Transverse colon (tissue), 4 donors: ENCODE measurements at places on chromosomes 1 and 21. TPM values are rescaled to one million over a fixed set of nuclear protein-coding genes. Genes with fewer than 3 reads are reported as not detected.

GRCh38 chr1:182301026-182301436 is 90.6 kb downstream of the GLUL start:
- no peak overlapping the region for H3K4me3 ChIP-seq
- H3K27ac ChIP-seq, result no peak overlapping the region
- no peaks in the 10 kb centered on the region for H3K36me3 ChIP-seq
- no peak for DNase-seq
- peaks cover 34% of the 10 kb centered on the region for H3K4me1 ChIP-seq
- no peaks in the 10 kb centered on the region for H3K27me3 ChIP-seq

GRCh38 chr21:25956993-25957714 is 213.4 kb downstream of the APP start:
- DNase-seq, result no peak
- H3K4me1 ChIP-seq, result no peaks in the 10 kb centered on the region
- H3K36me3 ChIP-seq, result peaks cover 5% of the 10 kb centered on the region
- H3K4me3 ChIP-seq, result no peak overlapping the region
- no peaks in the 10 kb centered on the region for H3K27me3 ChIP-seq

- H3K36me3 ChIP-seq, result no peaks in the 10 kb centered on the region
- DNase-seq, result no peak
- peaks cover 15% of the 10 kb centered on the region for H3K4me1 ChIP-seq
- H3K27ac ChIP-seq, result peak overlapping the region; percentile 64
These were observed 4.0 kb upstream of the HSD3B2 start for GRCh38 chr1:119410961-119411360.

DNA sequence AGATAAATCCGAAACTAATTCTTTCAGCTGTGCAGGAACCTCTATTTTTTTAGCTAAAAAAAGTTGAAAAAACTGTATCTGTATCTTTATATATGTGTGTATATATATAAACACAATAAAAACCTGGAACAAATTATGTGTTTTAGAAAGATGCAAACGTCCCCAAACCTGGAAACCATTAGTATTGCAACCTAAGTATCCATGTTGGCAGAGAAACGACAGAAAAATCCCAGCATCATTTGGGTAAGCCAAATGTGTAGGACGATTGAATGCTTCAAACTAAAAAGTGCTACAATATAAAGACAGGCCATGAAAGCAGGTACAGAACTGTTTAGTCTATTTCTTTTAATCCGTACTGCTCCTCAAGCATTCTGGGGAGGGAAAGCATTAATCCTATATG is 87.9 kb downstream of the AHCTF1 start:
- DNase-seq, result no peak
- no peaks in the 10 kb centered on the region for H3K27me3 ChIP-seq
- H3K36me3 ChIP-seq, result peaks cover 47% of the 10 kb centered on the region
- H3K4me1 ChIP-seq, result no peaks in the 10 kb centered on the region
- H3K4me3 ChIP-seq, result no peak overlapping the region

DNA sequence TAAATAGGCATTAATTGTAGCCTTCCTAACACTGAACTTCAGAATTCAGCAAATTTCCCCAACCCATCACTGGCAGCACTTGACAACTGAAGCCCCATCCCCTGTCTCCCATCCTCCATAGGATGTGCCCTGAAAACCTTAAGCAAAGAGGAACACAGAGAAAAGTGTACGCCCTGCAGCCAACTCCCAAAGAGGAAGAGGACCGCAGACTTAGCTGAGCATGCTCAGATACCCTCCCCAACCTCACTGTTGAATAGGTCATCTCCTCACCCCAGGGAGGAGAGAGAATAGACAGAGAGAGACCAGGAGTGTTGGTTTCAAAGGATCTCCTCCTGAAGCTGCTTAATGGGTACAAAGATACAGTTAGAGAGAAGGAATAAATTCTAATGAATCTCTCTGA is 50.5 kb downstream of the CD2 start:
- no peak overlapping the region for H3K27ac ChIP-seq
- DNase-seq, result no peak
- no peak overlapping the region for H3K4me3 ChIP-seq
- H3K4me1 ChIP-seq, result no peaks in the 10 kb centered on the region
- H3K27me3 ChIP-seq, result no peaks in the 10 kb centered on the region
- H3K36me3 ChIP-seq, result no peaks in the 10 kb centered on the region

GRCh38 chr1:107523736-107524135 is 382.9 kb downstream of the NTNG1 start:
- no peaks in the 10 kb centered on the region for H3K36me3 ChIP-seq
- no peaks in the 10 kb centered on the region for H3K27me3 ChIP-seq
- no peak overlapping the region for H3K4me3 ChIP-seq
- H3K4me1 ChIP-seq, result no peaks in the 10 kb centered on the region

DNA sequence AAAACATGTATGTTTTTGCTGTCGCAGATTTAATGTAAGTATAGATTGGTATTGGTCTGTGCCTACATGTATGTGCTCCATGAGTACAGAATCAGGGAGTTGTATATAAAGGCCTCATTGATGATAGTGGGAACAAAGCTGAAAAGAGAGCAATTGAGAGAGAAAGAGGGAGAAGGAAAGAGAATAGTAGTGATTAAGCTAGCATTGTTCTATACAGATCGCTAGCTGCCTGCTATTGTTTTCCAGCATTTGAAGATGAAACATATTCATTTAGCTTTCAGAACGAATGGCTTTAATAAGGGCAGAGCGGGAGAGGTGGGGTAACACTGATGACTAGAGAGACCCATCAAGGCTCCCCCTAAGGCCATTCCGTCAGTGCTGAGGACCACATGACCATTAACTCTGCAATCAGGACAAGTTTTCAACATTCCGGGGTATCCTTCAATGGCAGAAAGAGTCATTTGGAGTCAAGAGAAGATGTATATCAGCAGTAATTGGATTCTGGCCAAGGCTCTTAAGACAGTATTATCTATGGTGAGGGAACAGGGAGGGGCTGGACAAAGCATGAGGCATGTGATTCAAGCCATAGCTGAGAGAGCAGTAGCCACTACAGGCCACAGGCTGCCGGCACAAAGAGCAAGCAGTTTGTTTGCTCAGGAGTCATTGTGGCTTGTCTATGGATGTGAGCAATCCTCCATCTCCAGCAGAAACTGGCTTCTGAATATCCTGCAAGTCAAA is 176.5 kb downstream of the PBX1 start:
- H3K27ac ChIP-seq, result no peak overlapping the region
- no peaks in the 10 kb centered on the region for H3K27me3 ChIP-seq
- H3K4me1 ChIP-seq, result peaks cover 6% of the 10 kb centered on the region
- no peak overlapping the region for H3K4me3 ChIP-seq
- DNase-seq, result no peak

- H3K36me3 ChIP-seq, result no peaks in the 10 kb centered on the region
- H3K27me3 ChIP-seq, result peaks cover 3% of the 10 kb centered on the region
- no peak for DNase-seq
These were observed 270.2 kb upstream of the CSF3R start for GRCh38 chr1:36752891-36753361.

DNA sequence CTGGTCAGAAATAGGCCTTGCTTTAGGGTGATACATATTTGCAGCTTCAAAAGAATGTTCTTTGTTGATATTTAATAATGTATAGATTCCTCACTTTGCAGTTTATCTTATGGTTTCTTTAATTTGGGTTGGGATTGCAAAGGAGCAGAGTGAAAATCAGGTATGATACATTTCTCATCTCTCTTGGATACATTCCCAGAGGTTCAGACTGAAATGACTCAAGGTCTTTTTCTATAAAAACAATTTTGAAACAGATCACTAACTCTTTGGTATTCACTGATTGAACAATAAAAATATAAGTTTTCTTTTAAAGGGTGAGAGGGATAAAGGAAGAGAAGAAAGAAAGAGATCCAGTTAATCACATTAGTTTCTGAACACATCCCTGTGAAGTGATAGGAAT is 606.5 kb upstream of the CAMK1G start:
- no peaks in the 10 kb centered on the region for H3K36me3 ChIP-seq
- H3K4me3 ChIP-seq, result no peak overlapping the region
- H3K4me1 ChIP-seq, result no peaks in the 10 kb centered on the region

DNA sequence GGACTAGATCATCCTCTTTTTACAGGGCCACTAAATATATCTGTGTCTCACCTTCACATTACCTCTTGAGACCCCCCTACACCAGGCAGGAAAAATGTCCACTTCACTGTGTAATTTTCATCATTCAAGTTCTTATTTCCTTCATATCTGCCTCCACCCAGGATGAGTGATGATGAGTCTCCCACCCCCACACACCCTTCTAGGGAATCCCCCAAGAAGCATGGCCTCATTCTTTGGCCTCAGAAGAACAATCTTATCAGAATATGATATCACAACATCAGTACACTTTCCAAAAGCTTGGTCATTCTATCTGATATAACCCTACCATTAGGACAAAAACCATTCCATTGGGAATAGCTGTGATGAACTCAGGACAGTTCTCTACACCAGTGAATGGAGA is 170.3 kb upstream of the DUSP10 start:
- no peaks in the 10 kb centered on the region for H3K27me3 ChIP-seq
- no peaks in the 10 kb centered on the region for H3K36me3 ChIP-seq
- no peak overlapping the region for H3K4me3 ChIP-seq

- H3K27ac ChIP-seq, result no peak overlapping the region
- DNase-seq, result no peak
- H3K4me1 ChIP-seq, result no peaks in the 10 kb centered on the region
- no peak overlapping the region for H3K4me3 ChIP-seq
These were observed 22.4 kb downstream of the ESRRG start for GRCh38 chr1:216700779-216701178.

DNA sequence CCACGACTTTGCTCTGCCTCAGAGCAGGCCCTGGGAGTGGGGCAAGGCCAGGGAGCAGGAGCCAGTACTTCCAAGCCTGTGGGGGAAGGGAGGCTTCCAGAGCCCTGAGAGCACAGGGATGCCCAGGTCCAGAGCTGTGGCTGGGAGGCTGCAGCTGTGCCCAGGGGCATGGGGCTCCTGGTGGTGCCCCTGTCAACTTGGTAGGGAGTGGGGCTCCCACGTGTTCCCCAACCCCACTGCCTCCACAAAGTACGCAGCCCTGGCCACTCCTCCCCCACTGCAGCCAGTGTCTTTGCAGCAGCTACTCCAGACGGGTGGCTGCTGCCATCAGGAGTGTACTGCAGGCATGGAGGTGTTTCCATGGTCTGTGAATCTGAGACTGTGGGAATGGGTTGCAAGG is 294.1 kb upstream of the SNX7 start:
- no peaks in the 10 kb centered on the region for H3K36me3 ChIP-seq
- DNase-seq, result no peak
- H3K4me1 ChIP-seq, result no peaks in the 10 kb centered on the region
- no peak overlapping the region for H3K27ac ChIP-seq
- H3K27me3 ChIP-seq, result no peaks in the 10 kb centered on the region
- no peak overlapping the region for H3K4me3 ChIP-seq

DNA sequence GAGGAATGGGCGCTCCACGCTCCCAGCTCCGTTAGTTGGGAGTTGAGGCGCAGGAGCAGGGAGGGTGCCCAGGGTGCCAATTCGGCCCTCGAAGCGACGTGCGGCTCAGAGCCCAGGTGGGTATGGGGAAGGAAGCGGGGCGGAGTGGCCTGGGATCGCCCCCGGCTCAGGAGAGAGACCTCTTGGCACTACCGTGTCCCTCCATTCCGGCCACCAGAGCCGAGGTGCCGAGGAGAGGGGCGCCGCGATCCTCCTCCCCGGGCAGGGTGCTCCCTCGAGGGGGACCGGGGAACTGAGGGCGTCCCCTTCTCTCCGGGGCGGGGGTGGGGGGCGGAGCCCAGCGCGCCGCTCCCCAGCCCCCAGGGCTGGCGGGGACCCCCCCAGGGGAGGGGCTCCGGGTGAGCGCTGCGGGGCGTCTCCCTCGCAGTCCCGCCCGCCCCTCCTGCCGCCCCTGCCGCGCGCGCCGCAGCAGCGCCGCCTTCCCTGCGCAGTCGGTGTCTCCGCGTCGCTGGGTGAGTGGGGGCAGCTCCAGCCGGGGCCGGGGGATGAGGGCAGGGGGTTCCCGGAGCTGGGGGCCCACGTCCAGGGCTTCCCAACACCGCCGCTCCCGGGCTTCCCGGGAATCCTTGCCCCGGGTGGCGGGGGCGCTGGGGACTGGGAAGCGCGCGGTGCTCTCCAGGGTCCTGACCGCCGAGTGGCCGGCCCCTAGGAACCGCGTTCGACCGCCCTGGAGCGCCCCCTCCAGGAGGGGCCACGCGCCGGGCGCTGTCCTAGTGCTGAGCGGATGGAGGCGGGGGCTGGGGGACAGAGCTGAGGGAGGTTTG is at the start of gene HPCA:
HPCA (plus strand) TSS at position 488 of the 824 bp plus-strand sequence. CDS start 2,408 bp downstream, outside the sequence.
- peaks cover 5% of the 10 kb centered on the region for H3K4me1 ChIP-seq
- peaks cover 62% of the 10 kb centered on the region for H3K27me3 ChIP-seq
- no peak within 1 kb of the TSS for H3K4me3 ChIP-seq
- no peaks in the 10 kb centered on the region for H3K36me3 ChIP-seq
- DNase-seq, result peak; percentile 72

DNA sequence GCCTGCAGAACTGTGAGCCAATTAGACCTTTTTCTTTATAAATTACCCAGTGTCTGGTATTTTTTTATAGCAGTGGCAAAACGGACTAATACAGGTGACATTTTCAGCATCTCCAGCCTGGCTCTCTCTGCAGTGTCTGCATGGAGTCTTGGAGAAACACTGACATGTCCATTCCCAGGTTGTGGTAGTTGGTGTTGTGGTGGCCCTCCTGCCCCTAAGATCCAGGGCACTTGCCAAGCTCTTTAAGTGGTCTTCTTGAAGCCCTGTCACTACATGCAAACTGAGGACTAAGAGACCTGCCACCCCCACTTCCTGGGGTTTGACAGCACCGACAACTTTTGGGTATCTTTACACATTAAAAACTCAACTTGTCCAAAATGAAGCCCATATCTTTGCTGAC is 419.4 kb downstream of the NPHP4 start:
- no peaks in the 10 kb centered on the region for H3K27me3 ChIP-seq
- H3K36me3 ChIP-seq, result no peaks in the 10 kb centered on the region
- no peak overlapping the region for H3K4me3 ChIP-seq
- H3K4me1 ChIP-seq, result no peaks in the 10 kb centered on the region

- H3K27me3 ChIP-seq, result no peaks in the 10 kb centered on the region
- no peaks in the 10 kb centered on the region for H3K36me3 ChIP-seq
- no peak for DNase-seq
These were observed 211.6 kb downstream of the LRRC40 start for GRCh38 chr1:69993810-69994209.

DNA sequence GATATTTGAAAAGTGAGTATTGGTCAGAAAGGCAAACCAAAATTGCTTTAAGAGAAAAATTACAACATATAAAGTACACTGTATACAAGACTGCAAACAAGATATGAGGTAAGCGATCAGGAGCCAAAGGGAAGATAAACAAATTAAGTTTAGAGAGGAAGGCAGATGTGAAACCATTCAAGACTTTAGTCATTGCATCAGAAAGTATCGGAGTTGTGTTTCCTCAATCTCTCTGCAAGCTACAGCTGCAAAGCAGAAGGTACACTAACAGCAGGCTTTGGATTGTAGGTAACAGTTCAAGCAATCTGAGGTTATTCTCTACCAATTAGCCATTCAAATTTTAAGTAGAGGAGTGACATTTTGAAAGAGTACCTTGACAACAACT is 21.3 kb upstream of the TLCD4 start:
- peak overlapping the region; percentile 73 for H3K27ac ChIP-seq
- H3K4me3 ChIP-seq, result no peak overlapping the region
- no peaks in the 10 kb centered on the region for H3K27me3 ChIP-seq
- H3K36me3 ChIP-seq, result no peaks in the 10 kb centered on the region

Gene KLF17
- total RNA-seq, result not detected

Gene PFKFB2
- 89.6 TPM for total RNA-seq

Gene PRCC
- total RNA-seq, result 15.1 TPM

Gene FALEC
- not detected for total RNA-seq

Gene PER3
- 11.9 TPM for total RNA-seq
